Heart right ventricle (tissue), 16 donors: ENCODE measurements at places on chromosomes 5 and 9. TPM values are rescaled to one million over a fixed set of nuclear protein-coding genes. Genes with fewer than 3 reads are reported as not detected.

Gene PCDHB10
- 0.59 TPM for total RNA-seq

DNA sequence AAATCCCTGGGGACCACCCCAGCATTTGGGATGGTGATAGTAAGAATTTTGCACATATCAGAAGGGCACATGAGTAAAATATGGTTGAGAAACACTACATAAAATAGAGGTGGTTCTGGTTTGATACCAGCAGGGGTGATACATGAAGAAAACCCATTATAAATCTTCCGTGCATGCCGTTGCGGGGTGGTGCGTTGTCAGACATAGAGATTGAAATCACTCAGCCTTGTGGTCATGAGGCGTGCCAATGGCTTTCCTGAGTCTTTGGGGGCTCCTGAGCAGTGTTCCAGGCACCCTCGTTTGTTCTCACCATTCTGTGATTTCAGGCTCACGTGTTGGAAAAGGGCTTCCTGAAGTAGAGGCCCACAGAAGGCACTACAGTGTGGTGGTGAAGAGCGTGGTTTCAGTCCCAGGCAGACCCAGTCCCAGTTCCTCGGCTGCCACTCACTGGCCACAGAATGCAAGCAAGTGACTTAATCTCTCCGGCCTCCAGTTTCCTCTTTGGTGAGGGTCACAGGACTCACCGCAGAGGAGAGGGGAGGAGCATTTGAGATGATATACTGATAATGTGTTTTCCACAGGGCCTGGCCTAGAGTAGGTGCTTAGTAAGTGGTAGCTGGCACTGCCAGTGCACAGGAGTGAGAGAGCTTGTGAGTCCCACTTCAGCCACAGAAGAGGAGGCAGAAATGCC lies 20.5 kb upstream of the GLRX start:
- peak; percentile 67 for DNase-seq

DNA sequence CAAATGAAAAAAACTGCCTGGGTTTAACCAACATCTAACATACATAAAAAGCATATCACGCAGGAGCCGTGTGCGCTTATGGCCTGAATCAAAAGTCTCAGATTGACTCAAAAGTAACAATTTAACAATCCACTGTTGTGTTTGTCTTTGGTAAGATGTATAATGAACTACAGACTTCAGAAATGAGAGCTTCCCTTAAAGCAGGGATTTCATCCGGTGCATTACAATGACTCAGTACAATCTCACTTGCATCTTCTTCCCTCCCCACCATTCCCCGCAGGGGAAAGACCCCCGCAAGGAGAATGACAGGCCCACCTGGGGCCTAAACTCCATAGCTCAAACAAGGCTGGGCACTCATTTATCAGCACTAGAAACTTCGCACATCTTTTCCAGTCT lies 1.4 kb downstream of the ZFR start:
- DNase-seq: no peak

- peak; percentile 11 for DNase-seq
These were observed 52.9 kb upstream of the APC start for GRCh38 chr5:112684737-112685136.

GRCh38 chr9:97617939-97618416 lies 15.2 kb downstream of the TSTD2 start:
- no peak for DNase-seq

GRCh38 chr5:150671509-150672236 lies 10.6 kb downstream of the MYOZ3 start:
- no peak for DNase-seq

Gene PCDHB9
- 0.52 TPM for total RNA-seq

Gene OCLN
- 1.5 TPM for total RNA-seq

GRCh38 chr5:150112201-150113046 lies 26.1 kb upstream of the CSF1R start:
- DNase-seq: peak; percentile 57

Gene MEIKIN
- not detected for total RNA-seq

Gene PCDH12
- total RNA-seq: 5.7 TPM

GRCh38 chr9:20001058-20001457 lies 212.2 kb upstream of the SLC24A2 start:
- DNase-seq: no peak

Gene SPATA31A7
- not detected for total RNA-seq

GRCh38 chr5:160369990-160370712 lies at the start of gene C1QTNF2:
Gene C1QTNF2 (minus strand): TSS chr5:160370626. CDS start chr5:160355011, 15,615 bp downstream.
- peak; percentile 63 for DNase-seq

Gene CD14
- 23.5 TPM for total RNA-seq

- DNase-seq: no peak
These were observed 67.5 kb downstream of the APBA1 start for GRCh38 chr9:69604568-69605219.

DNA sequence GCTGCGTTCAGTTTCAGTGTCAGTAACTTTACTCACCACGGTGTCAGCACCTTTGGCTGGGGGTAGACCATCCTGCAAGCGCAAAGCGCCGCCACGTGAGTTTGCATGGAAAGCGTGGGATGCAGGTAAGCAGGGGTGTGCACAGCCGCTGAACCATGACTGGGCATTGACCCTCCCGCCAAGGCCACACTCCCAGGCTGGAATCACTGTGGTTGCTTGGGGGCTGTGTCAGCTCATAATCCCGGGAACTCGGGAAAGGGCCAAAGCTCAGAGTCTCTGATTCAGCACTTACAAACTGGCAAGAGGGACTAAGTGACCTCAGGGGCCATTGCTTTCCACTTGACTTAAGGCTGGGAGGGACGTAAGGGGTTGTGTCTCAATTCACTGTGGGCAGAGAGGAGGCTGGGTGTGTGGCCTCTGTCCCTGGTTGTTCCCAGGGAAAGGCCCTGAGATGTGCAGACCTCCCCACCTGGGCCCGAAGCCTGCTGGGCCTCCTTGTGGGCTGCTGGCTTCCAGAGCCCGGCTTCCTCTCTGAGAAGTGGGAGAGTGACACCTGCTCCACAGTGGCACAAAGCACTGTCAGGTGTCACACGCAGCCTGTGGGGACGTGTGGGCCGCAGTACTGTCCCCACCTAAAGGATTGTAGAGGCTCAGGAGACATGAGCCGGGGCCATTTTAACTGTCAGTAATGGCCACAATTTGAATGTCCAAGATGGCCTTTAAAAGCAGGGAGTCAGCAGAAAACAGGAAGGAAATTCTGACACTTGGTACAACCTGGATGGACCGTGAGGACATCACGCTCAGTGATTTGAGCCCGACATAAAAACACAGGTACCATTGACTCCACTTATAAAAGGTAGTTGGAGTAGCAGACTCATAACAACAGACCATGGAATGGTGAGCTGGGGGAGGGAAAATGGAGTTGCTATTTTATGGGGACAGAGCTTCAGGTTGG lies 16.7 kb downstream of the ABO start:
- no peak for DNase-seq

- no peak for DNase-seq
These were observed 6.2 kb upstream of the OLFM1 start for GRCh38 chr9:135081264-135081660.

DNA sequence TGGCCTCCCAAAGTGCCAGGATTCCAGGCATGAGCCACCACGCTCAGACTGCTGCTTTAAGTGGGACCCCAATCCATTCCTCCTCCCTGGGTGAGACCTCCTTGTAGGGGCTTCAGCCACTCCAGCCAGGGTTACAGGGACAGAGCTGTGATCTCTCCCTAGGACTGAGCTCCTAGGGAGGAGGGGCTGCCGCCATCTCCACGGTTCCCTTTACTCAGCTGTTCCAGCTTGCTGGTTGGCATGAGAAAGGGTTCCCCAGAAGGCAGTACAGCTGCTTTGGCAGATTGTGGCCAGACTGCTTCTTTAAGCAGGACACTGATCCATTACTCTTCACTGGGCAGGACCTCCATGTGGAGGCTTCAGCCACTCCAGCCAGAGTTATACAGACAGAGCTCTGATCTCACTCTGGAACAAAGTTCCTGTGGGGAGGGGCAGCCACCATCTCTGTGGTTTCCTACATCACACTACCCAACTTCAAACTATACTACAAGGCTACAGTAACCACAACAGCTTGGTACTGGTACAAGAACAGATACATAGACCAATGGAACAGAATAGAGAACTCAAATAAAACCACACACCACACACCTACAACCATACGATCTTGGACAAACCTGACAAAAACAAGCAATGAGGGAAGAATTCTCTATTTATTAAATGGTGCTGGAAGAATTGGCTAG lies 7.2 kb downstream of the INSL6 start:
- no peak for DNase-seq

DNA sequence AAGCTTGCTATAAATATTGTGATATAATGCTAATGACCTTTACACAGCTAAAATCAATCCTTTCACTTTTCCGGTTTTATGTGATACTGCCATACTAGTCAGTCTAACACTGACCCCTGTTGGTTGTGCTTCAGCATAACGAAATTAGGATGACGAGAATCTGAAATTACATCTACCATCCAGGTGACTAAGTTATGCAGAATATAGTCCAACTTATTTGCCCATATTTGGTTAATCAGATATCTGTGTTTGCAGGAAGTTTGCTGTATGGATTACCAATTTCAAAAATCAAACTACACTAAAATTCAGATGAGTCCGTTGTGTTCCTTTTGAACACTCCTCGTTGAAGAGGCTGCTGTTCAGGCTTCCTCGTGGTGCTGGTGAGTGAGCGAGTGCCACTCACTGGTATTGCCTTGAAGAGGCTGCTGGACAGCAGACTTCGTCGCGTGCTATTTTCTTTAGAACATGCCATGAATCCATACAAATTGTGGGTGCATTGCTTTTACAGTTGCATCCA lies 32.5 kb downstream of the TENT4A start:
- no peak for DNase-seq

- no peak for DNase-seq
These were observed 714.6 kb downstream of the SEMA5A start for GRCh38 chr5:8831251-8831650.

- no peak for DNase-seq
These were observed 92.5 kb downstream of the IRX2 start for GRCh38 chr5:2658881-2659470.

DNA sequence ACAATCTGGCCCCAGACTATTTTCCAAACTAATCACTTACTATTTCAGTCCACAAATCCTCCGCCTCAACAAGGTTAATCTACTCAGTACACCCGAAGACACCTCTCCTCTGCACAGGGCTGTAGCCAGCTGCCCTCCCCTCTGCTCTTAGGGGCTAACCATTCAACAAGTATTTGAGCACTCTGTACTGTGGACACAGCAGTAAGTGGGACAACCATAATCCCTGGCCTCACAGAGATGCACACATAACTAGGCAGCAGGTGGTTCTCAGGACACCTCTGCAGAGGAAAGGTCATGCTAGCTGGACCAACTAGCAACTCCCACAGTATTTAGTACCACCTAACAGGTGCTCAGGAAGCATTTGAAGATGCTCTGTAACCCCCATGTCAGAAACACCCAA lies 5.5 kb downstream of the CAMSAP1 start:
- DNase-seq: no peak

DNA sequence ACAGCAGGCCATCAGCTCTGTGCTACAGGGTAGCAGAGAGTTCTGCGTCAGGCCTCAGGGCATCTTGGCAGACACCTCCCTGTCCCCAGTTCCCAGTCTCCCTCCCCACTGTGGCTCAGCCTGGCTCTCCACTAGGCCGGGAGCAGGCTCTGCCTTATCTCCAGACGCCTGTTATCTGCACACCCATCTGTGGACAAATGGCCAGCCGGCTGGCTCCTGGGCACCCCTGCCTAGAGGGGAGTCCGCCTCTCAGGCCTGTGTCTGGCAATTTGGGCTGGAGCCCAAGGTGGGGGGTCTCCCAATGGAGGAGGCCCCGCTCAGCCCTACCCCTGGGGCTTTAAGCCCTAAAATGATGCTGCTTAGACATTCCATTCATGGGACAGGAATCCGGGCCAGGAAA lies 39.2 kb upstream of the HAND1 start:
- DNase-seq: no peak

Gene IRGM
- not detected for total RNA-seq

GRCh38 chr5:66144074-66144833 lies at the start of gene SREK1:
Gene SREK1 (plus strand): TSS chr5:66144300. CDS start chr5:66144377, 77 bp downstream.
- DNase-seq: peak; percentile 93
